ENCODE measurements at places on chromosomes 7 and 10. TPM values are rescaled to one million over a fixed set of nuclear protein-coding genes. Genes with fewer than 3 reads are reported as not detected.

DNA sequence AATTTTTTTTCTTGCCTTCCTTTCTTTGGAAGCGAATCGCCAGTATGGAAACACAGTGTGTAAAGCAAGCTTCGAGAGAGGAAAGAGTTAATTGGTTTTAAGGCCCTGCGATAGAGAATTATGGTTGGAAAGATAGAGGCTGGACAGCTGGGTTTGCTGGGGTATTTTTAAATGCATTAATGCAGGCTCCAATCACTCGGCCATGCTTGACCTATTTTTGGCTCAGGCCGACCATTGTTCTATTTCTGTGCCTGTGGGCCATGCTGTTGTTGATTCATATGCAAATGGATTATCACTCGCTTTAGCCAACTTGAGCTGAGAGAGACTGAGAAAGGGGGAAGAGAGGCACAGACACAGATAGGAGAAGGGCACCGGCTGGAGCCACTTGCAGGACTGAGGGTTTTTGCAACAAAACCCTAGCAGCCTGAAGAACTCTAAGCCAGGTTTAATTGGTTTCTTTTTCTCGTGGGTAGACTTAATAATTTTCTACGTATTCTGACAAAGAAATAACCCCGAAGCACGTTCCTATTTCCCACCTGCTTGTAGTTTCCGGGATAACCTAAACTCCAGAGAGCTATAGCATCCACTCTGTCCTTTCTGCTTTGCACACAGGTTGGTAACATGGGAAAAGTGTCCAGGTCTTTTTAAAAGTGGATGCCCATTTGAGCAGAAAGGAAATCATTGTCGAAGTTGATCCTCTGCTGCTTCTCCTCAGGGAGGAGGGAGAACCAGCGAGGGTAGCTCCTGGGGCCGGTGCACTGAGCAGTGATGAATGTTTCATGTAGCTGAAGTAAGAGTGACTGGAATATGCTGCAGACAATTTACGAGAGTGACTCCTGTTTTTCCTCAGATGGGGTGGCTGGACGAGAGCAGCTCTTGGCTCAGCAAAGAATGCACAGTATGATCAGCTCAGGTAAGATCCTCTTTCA is at the start of gene HDAC9:
Gene HDAC9 (plus strand): TSS at position 338 of the 929 bp plus-strand sequence. CDS start 554 bp downstream, at position 892.
- no peak for DNase-seq

The RGR gene
- total RNA-seq = not detected

The ZNF3 gene
- 14.5 TPM for total RNA-seq

DNA sequence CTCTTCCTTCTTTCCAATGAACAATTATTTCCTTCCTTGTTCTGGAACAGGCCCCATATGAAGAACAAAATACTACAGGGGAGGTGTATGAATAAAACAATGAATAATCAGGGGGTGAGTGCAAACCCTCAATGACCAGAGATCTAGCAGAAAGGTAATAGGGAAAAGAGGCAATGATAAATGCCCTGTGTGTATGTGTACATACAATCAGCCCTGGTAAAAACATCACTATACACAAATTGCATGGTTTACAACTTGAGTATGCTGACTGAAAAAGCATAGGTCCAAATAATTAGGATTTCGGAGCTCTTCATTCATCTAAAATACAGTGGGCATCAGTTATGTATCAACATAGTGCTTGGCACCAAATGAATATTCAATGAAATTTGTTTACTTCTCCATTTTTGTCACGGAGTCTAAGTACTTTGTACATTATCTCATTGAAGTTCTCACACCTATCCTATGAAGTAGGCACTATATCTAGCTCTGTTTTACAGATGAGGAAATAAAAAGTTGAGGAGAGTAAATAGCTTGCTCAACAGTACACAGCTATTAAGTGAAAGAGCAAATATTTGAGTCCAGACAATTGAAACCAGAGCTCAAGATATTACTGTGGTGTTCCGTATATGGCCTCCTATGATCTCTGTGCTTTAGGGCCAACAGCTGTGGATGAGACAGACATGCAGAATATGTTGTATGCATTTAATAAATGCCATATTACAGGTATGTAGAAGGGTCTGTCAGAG is 1065.4 kb downstream of the SORCS3 start:
- no peak for DNase-seq

The C10orf53 gene
- not detected for total RNA-seq

The MEIG1 gene
- not detected for total RNA-seq

The NUTM2B gene
- 0.40 TPM for total RNA-seq

GRCh38 chr7:132828502-132828901 is 252.2 kb upstream of the PLXNA4 start:
- DNase-seq = no peak

DNA sequence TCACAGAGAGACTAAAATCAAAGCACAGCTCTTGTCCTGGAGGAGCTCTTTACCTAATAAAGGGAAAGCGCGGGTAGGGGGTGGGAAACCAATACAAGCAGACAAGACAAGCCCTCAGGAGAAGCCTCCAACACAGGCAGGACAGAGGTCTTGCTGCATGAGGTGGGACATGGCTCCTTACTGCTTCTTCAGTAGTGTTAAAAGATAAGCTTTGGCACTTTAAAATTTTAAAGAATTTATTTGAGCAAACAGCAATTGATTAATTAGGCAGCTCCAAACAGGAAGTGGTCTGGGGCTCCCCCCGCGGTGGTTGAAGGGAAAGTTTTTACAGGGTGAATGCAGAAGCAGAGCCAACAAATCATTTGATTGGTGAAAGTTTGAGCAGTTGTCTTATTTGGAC is 50.3 kb upstream of the MACC1 start:
- no peak for DNase-seq

The MRLN gene
- total RNA-seq = not detected

The NIPSNAP2 gene
- 6.1 TPM for total RNA-seq

The GLRX3 gene
- 23.9 TPM for total RNA-seq

Data from left lobe of liver (tissue), 2 donors.